ENCODE measurements at places on chromosomes 5 and 9.

- ATAC-seq = peak; percentile 65
Measured at GRCh38 chr5:132103969-132104391, 30.4 kb downstream of the CSF2 start.

DNA sequence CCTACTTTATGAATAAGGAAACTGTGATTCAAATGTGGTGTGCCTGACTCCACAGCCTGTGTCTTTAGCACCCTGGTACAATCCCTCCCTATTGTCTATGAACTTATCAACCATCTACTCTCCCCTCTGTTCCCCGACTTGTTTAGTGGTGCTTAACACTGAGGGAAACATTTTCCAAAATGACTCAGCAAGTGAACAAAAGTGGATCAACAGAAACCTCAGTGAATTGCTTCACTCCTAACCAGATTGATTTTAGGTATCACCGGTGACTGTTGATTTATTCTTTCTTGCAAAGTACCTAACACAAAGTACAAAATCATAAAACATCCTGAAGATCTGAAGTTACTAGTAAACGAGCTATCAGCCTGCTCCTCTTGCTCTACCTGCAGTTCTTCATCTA is 42.1 kb upstream of the RAPGEF6 start:
- no peak for ATAC-seq

DNA sequence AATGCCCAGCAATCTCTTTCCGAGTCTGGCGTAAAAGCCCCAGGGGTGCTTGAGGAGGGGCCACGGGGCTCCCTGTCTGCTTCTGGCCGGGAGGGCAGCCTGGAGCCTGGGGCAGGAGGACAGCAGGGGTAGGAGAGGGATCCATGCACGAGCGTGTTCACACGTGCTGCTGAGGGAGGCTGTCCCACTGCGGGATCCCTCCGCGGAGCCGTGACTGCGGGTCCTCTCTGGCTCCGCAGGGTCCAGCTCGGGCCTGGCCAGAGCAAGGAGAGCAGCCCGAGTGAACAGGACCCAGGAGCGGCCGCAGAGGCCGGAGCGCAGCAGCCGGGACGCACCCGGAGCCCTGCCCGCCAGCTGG is 78.4 kb downstream of the ZNF354C start:
- ATAC-seq = no peak

DNA sequence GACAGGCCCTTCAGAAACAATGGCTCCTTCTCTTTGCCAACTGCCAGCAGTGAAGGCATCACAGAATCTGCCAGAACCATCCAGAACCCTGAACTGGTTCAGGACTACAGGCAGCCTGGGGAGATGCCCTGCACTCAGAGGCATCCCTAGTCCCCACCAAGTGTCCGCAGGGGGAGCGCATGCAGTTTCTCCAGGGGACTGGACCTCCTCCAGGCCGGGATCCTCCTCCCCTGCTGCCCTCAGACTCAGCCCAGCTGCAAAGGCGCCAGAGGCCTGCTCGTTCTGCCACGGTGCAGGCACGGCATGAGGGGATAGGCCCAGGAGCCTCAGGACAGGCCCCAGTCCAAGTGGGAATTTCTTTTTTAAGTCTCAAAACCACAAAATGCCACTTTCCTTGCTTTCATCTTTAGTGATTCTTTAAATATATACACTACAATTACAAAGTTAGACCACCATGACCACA is 72.0 kb downstream of the SEMA4D start:
- ATAC-seq = no peak

- peak; percentile 87 for ATAC-seq
Measured at GRCh38 chr9:134662143-134662876, 20.7 kb downstream of the COL5A1 start.

DNA sequence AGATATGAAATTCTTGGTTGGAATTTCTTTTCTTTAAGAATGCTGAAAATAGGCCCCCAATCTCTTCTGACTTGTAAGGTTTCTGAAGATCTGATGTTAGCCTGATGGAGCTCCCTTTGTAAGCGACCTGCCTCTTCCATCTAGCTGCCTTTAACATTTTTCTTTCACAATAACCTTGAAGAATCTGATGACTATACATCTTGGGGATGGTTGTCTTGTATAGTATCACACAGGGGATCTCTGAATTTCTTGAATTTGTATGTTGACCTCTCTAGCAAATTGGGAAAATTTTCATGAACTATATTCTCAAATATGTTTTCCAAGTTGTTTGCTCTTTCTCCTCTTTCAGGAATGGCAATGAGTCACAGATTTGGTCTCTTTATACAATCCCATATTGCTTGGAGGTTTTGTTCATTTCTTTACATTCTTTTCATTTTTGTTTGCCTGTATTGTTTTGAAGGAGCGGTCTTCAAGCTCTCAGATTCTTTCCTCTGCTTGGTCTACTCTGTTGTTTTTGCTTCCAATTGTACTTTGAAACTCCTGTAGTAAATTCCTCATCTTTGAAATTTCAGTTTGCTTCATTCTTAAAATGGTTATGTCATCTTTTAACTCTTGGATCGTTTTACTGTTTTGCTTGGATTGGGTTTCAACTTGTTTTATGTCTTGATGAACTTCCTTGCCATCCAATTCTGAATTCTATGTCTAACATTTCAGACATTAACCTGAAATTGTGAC is 245.2 kb upstream of the TARS1 start:
- ATAC-seq = peak; percentile 86

DNA sequence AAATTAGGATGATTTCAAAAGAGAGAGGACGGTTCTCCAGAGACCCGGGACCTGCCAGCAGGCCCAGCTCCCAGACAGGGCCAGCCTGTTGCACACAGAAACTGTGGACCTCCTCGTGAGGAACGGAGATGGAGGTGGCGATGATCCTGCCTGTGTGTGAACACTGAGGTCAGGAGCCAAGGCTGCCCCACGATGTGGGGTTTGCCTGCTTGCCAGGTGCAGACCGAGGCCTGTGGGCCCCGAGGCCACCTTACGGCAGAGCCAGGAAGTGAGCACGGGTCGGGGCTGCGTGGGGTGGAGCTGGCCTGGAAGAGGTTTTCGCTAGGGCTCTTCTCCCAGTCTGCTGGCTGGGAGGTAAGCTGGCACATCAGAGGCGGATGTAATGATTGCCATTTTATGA is 4.3 kb downstream of the FAM163B start:
- ATAC-seq = no peak

DNA sequence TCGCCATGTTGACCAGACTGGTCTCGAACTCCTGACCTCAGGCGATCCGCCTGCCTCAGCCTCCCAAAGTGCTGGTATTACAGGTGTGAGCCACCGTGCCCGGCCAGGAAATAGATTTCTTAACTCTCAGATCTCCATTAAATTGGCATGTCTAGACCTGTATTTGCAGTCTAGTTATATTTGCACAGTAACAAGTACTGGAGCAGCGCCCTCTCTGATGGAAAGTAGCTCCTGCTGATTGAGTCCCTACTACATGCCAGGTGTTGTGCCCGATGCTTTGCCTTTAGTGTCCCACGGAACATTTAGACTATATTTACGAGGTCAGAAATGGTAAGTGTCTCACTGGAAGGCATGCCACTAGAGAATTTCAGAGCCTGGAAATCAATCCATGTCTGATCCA is 15.8 kb upstream of the TMED9 start:
- no peak for ATAC-seq

DNA sequence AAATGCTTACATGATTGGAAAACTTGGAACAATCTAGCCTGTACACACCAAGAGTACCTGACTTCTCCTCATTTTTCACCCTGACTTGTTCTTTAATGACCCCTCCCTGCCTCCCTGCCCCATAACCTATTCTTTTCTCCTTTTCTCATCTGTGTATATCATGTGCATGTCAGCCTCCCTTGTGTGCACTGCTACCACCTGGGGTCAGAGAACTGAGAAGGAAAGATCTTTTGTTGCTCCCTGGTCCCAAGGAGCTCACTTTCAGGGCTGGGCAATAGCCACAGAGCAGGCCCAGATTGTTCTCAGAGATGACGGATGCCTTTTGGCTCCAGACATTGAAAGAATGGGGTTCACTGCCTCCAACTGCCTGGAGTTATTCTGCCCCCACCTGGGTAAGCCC is 5.1 kb downstream of the MAP1B start:
- ATAC-seq = no peak

- ATAC-seq = peak; percentile 0
Measured at GRCh38 chr5:177426566-177427210, at the start of gene GRK6. Gene GRK6 (plus strand): TSS chr5:177426676. CDS start chr5:177426846, 170 bp downstream.

DNA sequence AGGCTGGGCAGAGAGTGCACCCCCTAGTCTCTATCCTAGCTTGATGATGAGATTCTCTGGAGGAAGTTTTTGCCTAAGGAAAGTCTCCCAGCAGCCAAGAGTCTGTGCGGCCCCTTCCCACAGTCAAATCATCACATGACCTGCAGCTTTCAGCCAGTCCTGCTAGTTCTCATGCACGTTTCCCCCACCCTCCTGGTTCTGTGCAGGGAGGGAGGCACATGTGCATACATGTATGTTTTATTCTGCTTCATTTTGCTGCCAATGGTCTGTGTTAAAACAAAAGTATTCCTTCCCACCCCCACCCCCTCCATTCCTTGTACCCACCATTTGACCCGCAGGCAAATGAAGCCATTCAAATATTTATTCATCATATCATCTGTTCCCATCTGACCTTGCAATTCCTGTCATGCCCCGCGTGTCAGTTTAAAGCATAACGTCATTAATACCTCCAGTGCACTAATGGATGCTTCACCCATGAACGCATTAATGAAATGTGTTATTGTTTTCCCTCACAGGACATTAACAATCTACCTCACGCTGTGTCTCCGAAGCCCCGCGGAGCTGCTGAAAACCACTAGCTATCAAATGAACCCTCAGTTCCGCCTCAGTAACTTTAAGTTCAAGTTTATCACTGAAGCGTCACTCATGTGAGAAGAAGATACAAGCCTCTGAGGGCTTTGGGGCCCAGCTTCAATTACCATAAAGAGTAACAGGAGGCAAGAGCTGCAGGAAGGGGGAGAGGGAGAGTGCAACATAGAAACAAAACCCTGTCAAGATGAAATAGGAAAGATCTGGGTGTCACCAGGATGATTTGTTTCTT is 139.6 kb downstream of the RASEF start:
- ATAC-seq = no peak

DNA sequence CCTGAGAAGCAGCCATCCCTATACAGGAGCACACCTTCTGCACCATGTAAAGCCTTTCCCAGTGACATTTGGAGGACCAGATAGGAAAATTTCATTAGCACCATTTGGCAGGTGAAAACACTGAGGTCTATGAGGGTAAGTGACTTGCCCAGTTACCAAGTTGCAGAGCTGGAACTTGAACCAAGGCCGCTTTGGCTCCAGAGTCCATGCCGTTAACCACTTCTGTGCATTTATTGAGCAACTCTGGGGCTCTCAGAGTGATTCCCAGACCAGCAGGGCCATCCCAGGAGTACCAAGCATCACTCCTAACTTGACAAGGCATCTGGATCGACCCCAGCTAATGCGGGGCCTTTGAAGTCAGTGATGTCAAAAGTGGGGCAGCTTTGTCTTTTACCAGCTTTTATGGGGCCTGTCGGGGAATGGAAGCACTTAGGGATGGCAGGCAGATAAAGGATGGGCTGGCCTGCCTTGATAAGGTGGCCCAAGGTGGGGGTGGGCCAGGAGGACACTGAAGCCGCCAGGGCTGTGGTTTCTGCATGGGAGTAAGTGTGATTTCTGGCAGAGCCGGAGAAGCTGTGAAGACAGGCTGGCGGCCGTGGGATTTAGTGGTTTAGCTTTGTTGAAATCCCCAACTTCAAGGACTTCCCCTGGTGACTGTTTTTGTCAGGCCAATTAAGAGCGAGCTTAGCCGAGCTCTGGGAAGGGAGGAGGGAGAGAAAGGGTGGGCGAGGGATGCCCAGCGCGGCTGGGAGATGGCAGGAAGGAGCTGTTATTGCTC is 127.3 kb downstream of the MACROH2A1 start:
- no peak for ATAC-seq

- no peak for ATAC-seq
Measured at GRCh38 chr9:133876144-133876543, 116.0 kb downstream of the VAV2 start.

DNA sequence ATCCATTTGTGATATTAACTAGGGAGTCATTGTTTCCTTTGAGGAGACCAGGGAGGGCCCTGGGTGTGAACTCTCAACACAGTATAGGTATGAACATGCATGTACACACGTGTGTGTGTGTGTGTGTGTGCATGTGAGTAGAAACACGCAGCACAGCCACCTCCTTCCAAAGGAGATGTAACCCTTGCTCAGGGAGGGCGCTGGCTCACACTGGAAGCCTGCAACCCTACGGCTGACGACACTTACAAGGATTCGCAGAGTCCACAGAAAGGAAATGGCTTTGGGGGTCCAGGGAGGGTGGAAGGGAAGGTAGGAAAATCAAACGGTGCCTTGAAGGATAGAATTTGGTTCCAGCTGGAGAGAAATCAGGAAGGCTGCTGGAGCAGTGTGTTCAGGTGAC is 21.9 kb downstream of the TRIP13 start:
- ATAC-seq = no peak

GRCh38 chr5:157342822-157343402 is 77.0 kb downstream of the CYFIP2 start:
- peak; percentile 91 for ATAC-seq

Data from SK-N-SH treated with all-trans-retinoic acid at 6 μM for 48 hours (cell line).